ENCODE measurements at places on chromosomes 16 and 17.

DNA sequence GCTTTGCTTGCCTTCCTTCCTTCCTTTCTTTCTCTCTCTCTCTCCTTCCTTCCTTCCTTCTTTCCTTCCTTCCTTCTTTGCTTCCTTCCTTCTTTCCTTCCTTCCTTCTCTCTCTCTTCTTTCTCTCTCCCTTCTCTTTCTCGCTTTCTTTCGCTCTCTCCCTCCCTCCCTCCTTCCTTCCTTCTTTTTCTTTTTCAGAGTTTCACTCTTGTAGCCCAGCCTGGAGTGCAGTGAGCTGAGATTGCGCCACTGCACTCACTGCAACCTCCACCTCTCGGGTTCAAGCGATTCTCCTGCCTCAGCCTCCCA, 17.9 kb downstream of the FOXJ1 start:
- DNase-seq = no peak

GRCh38 chr17:20083156-20083859, 74.1 kb downstream of the SPECC1 start:
- no peak for DNase-seq

- no peak for DNase-seq
Measured at GRCh38 chr16:81885976-81886586, 107.0 kb downstream of the PLCG2 start.

GRCh38 chr17:75524269-75524969, 1.1 kb upstream of the LLGL2 start:
- DNase-seq = no peak
